CD8-positive, alpha-beta memory T cell (primary cell): ENCODE measurements at places on chromosomes 2 and 18. TPM values are rescaled to one million over a fixed set of nuclear protein-coding genes. Genes with fewer than 3 reads are reported as not detected.

- H3K27me3 ChIP-seq: no peaks in the 10 kb centered on the region
- no peaks in the 10 kb centered on the region for H3K36me3 ChIP-seq
- no peak for DNase-seq
- no peak overlapping the region for H3K4me3 ChIP-seq
- no peaks in the 10 kb centered on the region for H3K4me1 ChIP-seq
Observed at GRCh38 chr18:52979892-52980291, 639.9 kb downstream of the DCC start.

TUBA4B gene
- not detected for polyA plus RNA-seq

CYTIP gene
- 144 TPM for polyA plus RNA-seq

- DNase-seq: no peak
- H3K4me1 ChIP-seq: peaks cover 30% of the 10 kb centered on the region
- H3K27me3 ChIP-seq: no peaks in the 10 kb centered on the region
- H3K36me3 ChIP-seq: no peaks in the 10 kb centered on the region
- H3K27ac ChIP-seq: no peak overlapping the region
Observed at GRCh38 chr2:28420722-28421121, 28.1 kb downstream of the FOSL2 start.

- H3K4me1 ChIP-seq: peaks cover 10% of the 10 kb centered on the region
- no peaks in the 10 kb centered on the region for H3K36me3 ChIP-seq
- H3K27me3 ChIP-seq: no peaks in the 10 kb centered on the region
- H3K27ac ChIP-seq: no peak overlapping the region
Observed at GRCh38 chr2:118183381-118183780, 95.1 kb downstream of the INSIG2 start.

SERPINB12 gene
- not detected for polyA plus RNA-seq

DNA sequence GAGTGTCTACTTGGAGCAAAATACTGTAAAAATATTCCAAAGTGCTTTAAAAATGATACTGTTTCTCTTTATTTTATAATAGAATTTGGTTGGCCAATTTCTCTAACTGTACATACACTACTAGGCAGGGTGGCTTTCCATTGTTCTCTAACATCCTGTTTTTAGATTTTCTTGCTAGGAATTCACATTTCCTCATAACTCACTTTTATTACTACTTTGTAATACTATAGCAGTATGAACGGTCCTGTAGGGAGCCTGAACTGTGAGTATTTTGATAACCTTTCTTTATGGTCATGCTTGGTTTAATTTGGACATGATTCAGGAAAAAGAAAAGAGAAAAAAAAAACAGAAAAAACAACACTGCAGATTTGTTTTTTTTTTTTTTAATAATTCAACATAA is 37.8 kb downstream of the GCG start:
- H3K27ac ChIP-seq: no peak overlapping the region
- no peak overlapping the region for H3K4me3 ChIP-seq
- H3K36me3 ChIP-seq: no peaks in the 10 kb centered on the region
- DNase-seq: no peak

UGT1A7 gene
- polyA plus RNA-seq: not detected

TTR gene
- polyA plus RNA-seq: not detected

GRCh38 chr18:32930695-32931301 is 158.0 kb upstream of the KLHL14 start:
- H3K27ac ChIP-seq: no peak overlapping the region
- H3K4me1 ChIP-seq: no peaks in the 10 kb centered on the region
- no peaks in the 10 kb centered on the region for H3K27me3 ChIP-seq
- H3K36me3 ChIP-seq: no peaks in the 10 kb centered on the region
- no peak overlapping the region for H3K4me3 ChIP-seq

IL36A gene
- not detected for polyA plus RNA-seq

CD8A gene
- 924 TPM for polyA plus RNA-seq

- H3K27ac ChIP-seq: no peak overlapping the region
- DNase-seq: no peak
- no peaks in the 10 kb centered on the region for H3K27me3 ChIP-seq
- no peaks in the 10 kb centered on the region for H3K36me3 ChIP-seq
- H3K4me3 ChIP-seq: no peak overlapping the region
Observed at GRCh38 chr2:184339966-184340365, 258.4 kb upstream of the ZNF804A start.

GRCh38 chr2:182831101-182831500 is 35.3 kb downstream of the FRZB start:
- H3K4me3 ChIP-seq: no peak overlapping the region
- DNase-seq: no peak
- H3K36me3 ChIP-seq: no peaks in the 10 kb centered on the region
- H3K4me1 ChIP-seq: no peaks in the 10 kb centered on the region

SERPINB10 gene
- not detected for polyA plus RNA-seq

PTGR3 gene
- polyA plus RNA-seq: 20.3 TPM

NAT8 gene
- polyA plus RNA-seq: not detected

GPBAR1 gene
- polyA plus RNA-seq: not detected

- no peaks in the 10 kb centered on the region for H3K4me1 ChIP-seq
- H3K27ac ChIP-seq: no peak overlapping the region
- no peaks in the 10 kb centered on the region for H3K36me3 ChIP-seq
- H3K27me3 ChIP-seq: no peaks in the 10 kb centered on the region
- no peak for DNase-seq
- H3K4me3 ChIP-seq: no peak overlapping the region
Observed at GRCh38 chr2:135557530-135557929, 26.2 kb downstream of the R3HDM1 start.

DNA sequence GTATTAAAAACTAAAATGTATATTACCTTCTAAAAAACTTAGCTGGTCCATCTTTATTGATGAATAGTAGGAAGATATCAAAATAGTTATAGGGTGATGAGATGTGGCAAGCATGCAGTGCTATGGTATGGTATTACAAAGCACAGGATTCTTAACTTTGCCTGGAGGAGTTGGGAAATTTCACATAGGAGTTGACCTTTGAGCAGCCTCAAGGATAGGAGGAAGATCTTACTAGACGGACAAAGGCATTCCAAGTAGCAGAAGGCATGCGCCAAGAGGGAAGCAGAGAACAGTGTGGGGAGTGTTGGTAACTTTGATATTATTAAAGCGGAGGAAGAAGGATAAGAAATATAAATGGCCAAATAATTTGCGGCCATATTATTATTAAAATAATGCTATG is 60.0 kb downstream of the TTC21B start:
- H3K4me3 ChIP-seq: no peak overlapping the region
- H3K36me3 ChIP-seq: peaks cover 26% of the 10 kb centered on the region
- H3K27me3 ChIP-seq: no peaks in the 10 kb centered on the region
- no peaks in the 10 kb centered on the region for H3K4me1 ChIP-seq

DNA sequence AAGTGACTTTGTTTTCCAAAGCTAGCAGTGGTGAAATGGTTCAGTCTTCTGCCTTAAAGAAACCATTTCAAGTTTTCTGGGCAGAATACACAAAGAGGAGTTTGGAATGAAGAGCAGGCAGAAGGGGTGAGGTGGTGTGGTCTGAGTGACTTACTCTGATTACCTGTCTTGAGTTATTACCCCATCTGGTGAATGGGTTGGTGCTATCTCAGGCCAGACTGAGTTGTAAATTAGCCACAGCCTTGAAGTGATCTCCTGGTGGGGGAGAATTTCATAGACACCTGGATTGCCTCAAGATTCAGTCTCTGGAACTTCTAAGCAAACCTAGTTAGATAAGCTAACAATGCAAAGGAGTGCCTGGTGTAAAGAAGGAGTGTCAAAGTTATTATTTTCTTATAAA is 983.5 kb upstream of the NXPH2 start:
- H3K27ac ChIP-seq: no peak overlapping the region
- H3K4me3 ChIP-seq: no peak overlapping the region
- DNase-seq: no peak
- no peaks in the 10 kb centered on the region for H3K4me1 ChIP-seq
- no peaks in the 10 kb centered on the region for H3K36me3 ChIP-seq
- no peaks in the 10 kb centered on the region for H3K27me3 ChIP-seq

GRCh38 chr2:17771956-17772355 is 18.0 kb downstream of the GEN1 start:
- no peaks in the 10 kb centered on the region for H3K4me1 ChIP-seq
- no peaks in the 10 kb centered on the region for H3K36me3 ChIP-seq
- H3K27me3 ChIP-seq: no peaks in the 10 kb centered on the region
- H3K4me3 ChIP-seq: no peak overlapping the region

FRZB gene
- not detected for polyA plus RNA-seq

DNA sequence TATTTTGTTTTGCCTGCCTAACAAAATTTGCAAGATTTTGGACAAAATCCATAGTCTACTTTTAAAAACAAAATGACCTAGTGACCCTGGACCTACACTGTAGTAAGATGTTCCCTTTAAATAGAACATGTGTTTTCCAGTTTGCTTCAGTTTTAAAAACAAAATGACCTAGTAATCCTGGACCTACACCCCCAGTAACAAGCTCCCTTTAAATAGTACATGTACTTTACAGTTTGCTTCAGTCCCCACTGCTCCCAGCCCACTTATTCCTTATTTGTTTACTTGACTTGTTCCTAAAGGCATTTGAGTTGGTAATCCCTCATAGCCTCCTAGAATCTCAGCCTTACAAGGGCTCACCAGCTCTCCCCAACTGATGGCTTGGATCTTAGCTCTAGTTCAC is 34.5 kb upstream of the HTR2B start:
- H3K4me1 ChIP-seq: no peaks in the 10 kb centered on the region
- H3K4me3 ChIP-seq: no peak overlapping the region
- H3K27ac ChIP-seq: no peak overlapping the region
- no peaks in the 10 kb centered on the region for H3K36me3 ChIP-seq
- H3K27me3 ChIP-seq: no peaks in the 10 kb centered on the region

KCNG3 gene
- not detected for polyA plus RNA-seq

DNA sequence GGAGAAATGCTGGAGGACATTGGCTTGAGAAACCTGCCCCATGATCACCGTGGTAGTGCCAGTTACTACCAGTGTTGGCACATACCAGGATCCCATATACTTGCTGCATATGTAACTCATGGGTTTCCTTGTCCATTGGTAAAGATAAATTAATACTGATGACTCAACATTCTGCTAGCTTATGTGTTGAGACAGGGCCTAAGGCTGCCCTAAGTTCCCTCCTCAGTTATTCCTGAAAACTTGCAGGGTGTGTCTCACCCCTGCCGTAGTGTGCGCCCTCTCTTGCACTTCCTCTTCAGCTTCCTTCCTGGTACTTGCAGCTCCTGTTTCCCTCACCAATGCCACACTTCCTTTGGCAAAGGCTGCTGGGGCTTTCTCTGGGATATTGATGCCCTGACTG is 4.3 kb upstream of the INO80C start:
- peaks cover 6% of the 10 kb centered on the region for H3K4me1 ChIP-seq
- no peak overlapping the region for H3K27ac ChIP-seq
- no peak overlapping the region for H3K4me3 ChIP-seq

ANTXR1 gene
- polyA plus RNA-seq: not detected

AMER3 gene
- not detected for polyA plus RNA-seq

TOGARAM2 gene
- 2.5 TPM for polyA plus RNA-seq

DNA sequence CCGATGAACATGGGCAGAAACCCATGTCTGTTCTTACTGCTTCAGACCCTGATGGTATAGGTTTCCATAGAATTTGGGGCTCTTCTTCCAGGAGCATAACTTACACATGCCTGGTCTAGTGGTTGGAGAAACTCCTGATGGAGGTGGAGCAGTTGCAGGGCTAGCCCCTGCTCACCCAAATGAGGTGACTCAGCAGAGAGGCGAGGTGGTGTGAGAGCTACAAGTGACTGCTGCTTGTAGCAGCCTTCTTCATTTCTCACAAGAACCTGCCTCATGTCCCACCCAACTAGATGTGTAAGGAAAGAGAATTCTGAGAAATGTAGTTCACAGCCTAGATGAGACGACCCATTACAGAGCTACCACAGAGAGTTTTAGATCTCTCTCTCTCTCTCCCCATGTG is 105.3 kb downstream of the ZNF407 start:
- no peak overlapping the region for H3K27ac ChIP-seq
- H3K27me3 ChIP-seq: no peaks in the 10 kb centered on the region
- H3K4me1 ChIP-seq: no peaks in the 10 kb centered on the region
- no peak overlapping the region for H3K4me3 ChIP-seq

GRCh38 chr2:156455361-156455975 is 19.3 kb downstream of the GPD2 start:
- H3K4me3 ChIP-seq: no peak overlapping the region
- H3K27me3 ChIP-seq: no peaks in the 10 kb centered on the region
- no peak for DNase-seq
- H3K4me1 ChIP-seq: no peaks in the 10 kb centered on the region
- no peak overlapping the region for H3K27ac ChIP-seq

VSNL1 gene
- polyA plus RNA-seq: not detected

GRCh38 chr2:43265421-43265820 is 39.0 kb upstream of the ZFP36L2 start:
- no peak for DNase-seq
- no peaks in the 10 kb centered on the region for H3K36me3 ChIP-seq
- no peak overlapping the region for H3K27ac ChIP-seq
- no peak overlapping the region for H3K4me3 ChIP-seq

- H3K4me1 ChIP-seq: no peaks in the 10 kb centered on the region
- H3K4me3 ChIP-seq: no peak overlapping the region
- H3K27ac ChIP-seq: no peak overlapping the region
- no peaks in the 10 kb centered on the region for H3K36me3 ChIP-seq
Observed at GRCh38 chr18:48446582-48447225, 37.5 kb upstream of the ZBTB7C start.

DNA sequence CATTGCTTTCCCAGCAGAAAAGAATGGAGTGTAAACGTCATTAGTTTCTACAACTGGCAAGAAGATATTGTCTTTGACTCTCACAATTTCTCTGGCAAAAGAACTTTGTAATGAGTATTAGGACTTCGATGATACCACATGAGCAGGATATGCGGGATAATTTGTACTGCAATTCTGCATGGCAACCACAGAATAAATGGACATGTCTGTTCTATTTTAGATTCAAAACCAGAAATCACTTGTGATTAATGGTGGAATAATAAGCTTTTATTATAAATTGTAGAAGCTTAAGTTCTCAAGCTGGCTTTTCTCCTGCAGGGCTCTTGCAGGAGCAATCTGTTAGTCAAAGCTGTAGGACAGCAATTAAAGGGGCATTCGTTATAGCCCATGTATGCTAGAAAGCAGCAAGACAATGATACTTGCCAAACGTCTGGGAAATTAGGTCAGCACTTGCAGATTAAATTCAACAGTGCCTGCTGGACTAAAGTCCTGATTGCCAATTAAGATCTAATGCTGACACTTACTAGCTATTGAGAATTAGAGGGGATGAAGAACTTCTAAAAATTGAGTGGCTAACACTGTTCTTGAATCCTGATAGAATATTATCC is 177.9 kb downstream of the PTH2R start:
- no peak for DNase-seq
- H3K4me3 ChIP-seq: no peak overlapping the region
- no peaks in the 10 kb centered on the region for H3K27me3 ChIP-seq
- H3K4me1 ChIP-seq: no peaks in the 10 kb centered on the region
- no peak overlapping the region for H3K27ac ChIP-seq

SERPINB5 gene
- not detected for polyA plus RNA-seq

ZNF892 gene
- 0.39 TPM for polyA plus RNA-seq

GRCh38 chr2:126731353-126731752 is 75.4 kb downstream of the GYPC start:
- no peak overlapping the region for H3K4me3 ChIP-seq
- no peak overlapping the region for H3K27ac ChIP-seq
- DNase-seq: no peak
- H3K4me1 ChIP-seq: no peaks in the 10 kb centered on the region

GRCh38 chr2:203400805-203401585 is 72.8 kb downstream of the ABI2 start:
- H3K4me1 ChIP-seq: no peaks in the 10 kb centered on the region
- no peak for DNase-seq
- H3K27ac ChIP-seq: no peak overlapping the region
- H3K27me3 ChIP-seq: no peaks in the 10 kb centered on the region
- H3K36me3 ChIP-seq: no peaks in the 10 kb centered on the region
- H3K4me3 ChIP-seq: no peak overlapping the region

DYNAP gene
- not detected for polyA plus RNA-seq
